ENCODE measurements at places on chromosomes 12 and 14.

DNA sequence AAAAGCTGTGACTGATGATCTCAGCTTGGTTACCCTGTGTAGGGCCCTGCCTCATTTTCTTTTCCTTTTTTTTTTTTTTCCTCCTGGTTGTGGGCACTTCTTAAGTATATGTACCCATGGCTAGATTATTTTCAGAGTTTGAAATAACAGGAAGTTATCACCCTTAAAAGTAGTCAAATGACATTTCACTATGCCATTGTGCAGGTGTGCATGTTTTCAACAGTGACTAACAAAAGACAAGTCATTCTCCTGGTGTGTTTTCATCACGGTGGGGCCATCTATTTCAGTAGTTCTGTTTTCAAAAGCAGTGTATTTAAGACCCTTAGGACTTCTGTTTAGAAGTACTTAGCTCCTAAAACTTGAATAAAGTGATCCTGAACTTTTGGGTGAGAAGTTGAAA is 15.0 kb downstream of the GABARAPL1 start:
- DNase-seq = no peak

DNA sequence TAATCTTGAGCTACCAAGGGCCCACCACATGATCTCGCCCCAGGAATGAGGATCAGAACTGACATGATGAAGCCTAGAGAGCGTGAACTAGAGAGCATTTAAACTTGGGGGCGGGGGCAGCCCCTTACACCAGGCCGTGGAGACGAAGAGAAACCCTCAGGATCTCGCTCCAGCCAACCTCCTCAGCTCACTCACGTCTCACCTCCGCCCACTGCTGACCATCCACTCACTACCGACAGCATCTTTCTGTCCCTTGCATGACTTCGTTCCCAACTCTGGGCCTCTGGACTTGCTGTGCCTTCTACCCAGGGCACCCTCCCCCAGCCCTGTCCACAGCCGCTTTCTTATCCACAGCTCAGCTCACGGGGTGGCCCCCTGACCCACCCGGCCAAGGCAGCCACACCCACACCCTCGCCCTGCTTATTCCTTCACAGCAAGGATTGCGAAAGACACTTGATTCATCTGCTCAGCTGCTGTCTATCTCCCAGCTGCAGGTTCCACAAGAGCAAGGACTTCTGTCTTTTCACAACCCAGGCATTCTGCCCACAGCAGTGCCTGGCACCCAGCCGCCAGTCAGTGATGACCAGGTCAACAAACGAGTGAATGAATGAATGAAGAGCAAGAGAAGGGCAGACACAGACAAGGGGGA is 6.4 kb downstream of the STX2 start:
- DNase-seq = no peak

- DNase-seq = no peak
These were observed 137.8 kb downstream of the GPHN start for GRCh38 chr14:66645716-66646115.

DNA sequence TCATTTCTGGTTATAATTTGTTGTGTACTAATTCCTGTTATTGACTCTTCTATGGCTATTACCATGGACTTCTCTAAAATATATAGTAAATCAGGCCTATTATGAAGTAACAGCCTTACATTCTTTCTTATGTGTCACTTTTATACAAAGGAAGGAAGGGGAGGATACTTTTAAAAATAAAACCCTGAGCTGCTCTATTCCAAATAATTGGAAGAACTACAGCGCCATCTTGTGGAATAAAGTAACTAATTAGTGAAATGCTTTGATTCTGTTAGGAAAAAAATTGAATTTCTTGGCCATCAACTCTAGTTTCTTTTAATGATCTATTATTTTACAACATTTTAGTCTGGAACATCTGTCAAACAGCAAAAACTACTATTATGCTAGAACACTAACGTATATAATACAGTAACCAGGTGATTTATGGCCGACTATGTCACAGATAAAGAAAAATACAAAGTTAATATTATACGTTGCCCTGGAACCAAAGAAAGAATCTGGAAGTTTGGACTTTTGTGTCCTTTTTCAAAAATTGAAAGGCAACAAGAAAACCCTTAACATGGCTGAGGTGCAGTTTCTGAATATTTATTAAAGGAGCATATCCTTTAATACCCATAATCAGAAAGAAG is 55.0 kb upstream of the NELL2 start:
- DNase-seq = no peak

- no peak for DNase-seq
These were observed 37.0 kb downstream of the DTX1 start for GRCh38 chr12:113093409-113094101.

DNA sequence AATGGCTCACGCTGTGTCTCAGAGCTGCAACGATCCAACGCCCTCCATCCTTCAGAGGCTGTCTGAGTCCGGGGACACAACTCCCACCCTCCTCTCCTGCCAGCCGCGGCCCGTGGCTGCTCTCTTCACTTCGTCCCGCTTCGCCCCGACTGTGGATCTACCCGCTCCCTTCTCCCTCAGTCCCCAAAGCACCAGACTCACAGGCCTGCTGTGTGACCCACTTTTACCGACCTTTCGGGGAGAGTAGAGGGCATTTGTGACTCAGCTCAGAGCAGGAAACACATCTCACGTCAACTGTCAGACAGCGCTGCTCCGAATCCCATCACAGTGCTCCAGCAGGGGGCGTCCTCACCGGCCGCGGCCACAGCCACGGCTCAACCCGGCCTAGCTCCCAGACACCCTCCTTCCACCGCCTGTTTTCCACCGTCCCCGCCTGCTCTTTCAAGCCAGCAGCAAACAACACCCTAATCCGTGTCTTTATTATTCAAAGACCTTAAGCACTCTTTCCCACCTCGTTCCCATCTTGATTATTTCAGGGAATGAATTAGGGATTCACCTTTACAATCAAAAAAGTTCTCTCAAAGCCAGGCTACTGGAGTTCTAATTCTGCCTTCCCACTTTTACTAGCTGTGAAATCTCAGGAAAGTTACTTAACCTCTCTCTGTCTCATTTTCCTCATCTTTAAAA is 5.0 kb upstream of the AQP2 start:
- peak; percentile 83 for DNase-seq

- DNase-seq = no peak
These were observed 108.3 kb upstream of the CPSF6 start for GRCh38 chr12:69131077-69131476.

DNA sequence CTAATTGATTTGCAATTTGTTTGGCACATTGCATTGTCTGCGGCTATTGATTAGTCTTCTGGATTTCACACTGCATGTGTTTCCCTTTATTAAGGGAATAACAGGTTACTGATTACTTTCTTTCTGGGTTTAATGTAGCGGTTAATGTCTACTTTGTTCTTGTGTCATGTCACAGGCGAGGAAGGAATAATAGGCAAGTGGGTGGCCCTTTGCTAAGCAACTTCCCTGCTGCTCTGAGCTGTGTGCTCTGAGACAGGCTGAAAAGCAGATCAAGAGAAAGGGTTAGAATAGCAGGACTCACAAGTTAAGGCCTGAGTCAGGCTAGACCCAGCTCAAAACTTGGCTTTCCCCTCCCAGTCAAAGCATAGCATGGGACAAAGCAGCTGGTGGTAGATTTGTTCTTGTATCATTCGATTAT is 77.2 kb downstream of the NKX2-1 start:
- no peak for DNase-seq

DNA sequence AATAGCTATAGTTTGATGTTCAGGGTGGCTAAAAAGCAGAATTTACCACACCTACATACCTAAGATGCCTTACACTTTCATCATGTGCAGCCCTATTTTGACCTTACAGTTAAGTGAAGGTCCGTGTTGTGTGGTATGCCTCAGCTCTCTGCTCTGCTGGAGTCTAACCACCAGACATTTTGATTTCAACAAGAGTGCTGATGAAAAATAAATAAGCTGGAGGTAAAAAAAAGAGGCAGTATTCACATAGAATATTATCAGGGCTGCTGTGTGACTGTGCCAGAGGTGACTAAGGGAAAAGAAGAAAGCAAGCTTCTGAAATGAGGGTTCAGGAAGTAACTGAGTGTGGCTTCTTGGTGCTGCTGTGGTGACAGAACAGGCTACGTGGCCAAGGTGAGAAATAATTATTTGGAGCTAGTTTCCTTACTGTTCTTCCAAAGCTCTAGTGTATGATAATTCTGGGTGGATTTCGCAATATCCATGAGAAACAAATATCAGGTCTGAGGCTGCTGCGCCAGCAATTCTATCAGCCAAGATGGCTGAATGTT is 188.8 kb downstream of the STXBP6 start:
- DNase-seq = no peak

DNA sequence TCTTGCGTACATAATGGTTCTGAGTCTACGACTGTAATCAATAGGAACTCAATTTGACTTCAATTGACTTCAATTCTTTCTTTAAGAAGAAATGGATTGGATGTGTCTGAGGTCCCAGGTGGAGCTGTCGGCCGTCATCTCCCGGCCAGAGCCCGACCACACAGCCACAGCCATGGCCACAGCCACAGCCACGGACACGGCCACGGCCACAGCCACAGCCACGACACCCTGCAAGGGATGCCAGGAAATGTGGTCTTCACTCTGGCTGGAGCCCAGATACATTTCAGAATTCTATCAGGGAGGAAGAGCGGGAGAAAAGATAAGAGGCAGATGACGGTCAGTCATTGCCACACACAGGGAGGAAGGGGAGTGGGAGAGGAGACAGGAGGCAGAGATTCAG is 58.9 kb downstream of the GALNT9 start:
- no peak for DNase-seq

GRCh38 chr12:76103958-76104357 is 19.5 kb upstream of the NAP1L1 start:
- no peak for DNase-seq

- DNase-seq = no peak
These were observed 4.1 kb upstream of the KIF26A start for GRCh38 chr14:104134061-104134965.

DNA sequence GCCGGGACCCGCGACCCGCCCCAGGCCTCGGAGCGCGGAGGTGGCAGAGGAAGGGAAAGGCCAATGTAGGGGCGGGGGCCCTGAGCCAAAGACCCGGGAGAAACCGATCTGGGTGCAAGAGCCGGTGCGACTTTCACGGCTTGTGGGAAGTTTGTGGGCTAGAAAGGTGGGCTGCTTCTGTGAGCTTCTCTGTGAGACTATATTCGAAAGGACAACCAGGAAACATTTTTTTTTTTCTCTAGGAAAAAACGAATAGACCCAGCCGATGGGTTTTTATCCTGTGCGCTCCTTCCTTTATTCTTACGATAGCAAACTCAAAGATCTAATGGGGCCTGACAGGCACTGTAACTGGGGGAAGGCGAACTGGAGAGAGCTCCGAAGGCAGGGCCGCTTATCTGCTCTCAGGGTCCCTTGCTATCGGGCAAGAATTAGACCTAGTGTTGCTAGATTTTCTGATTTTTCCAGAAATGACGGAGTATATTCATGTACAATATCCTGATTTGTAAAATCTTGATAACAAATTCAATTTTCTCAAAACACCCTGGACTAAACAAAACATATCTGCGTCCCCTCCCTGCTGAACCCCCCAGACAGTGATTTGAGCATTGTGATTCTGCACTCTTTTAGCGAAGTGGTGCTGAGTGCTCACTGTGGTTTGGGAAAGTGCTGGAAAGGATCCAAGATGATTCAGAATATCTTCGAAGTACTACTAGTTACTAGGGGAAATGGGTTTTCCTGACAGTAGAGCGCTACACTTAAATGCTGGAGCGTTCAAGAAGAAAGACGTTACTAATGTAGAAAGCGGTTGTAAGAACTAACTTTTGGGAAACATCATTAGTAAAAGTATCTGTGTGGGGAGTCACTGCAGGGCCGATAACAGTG is 563 bp upstream of the STXBP6 start:
- no peak for DNase-seq

DNA sequence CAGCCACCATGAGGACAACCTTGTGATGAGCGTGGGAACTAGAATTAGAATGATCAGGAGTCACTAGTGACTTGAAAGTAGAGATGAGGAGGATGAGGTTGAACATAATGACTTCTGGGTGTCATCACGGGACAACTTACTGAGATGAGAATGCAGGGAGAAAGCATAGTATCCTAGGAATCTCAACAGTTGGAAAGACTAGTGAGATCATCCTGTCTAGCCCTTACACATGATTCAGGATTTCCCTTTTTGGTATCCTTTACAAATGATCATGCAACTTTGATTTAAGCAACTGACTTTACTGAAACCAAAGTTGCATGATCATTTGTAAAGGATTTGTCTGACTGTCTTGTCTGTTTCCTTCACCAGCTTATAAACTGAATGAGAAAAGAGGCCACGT is 51.8 kb upstream of the HIF1A start:
- DNase-seq = no peak
